ENCODE measurements at places on chromosomes 2 and 18.

DNA sequence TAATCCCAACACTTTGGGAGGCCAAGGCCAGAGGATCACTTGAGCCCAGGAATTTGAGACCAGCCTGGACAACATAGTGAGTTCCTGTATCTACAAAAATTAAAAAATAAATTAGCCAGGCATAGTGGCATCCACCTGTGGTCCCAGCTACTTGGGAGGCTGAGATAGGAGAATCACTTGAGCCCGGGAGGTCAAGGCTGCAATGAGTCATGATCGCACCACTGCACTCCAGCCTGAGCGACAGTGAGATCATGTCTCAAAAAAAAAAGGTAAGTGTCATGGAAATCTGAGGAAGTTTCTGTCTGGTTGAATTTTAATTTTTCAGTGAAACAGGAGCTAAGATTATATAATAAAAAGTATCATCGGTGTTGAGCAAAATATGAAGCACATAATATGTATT is 2.5 kb upstream of the C2orf15 start:
- no peak for DNase-seq

DNA sequence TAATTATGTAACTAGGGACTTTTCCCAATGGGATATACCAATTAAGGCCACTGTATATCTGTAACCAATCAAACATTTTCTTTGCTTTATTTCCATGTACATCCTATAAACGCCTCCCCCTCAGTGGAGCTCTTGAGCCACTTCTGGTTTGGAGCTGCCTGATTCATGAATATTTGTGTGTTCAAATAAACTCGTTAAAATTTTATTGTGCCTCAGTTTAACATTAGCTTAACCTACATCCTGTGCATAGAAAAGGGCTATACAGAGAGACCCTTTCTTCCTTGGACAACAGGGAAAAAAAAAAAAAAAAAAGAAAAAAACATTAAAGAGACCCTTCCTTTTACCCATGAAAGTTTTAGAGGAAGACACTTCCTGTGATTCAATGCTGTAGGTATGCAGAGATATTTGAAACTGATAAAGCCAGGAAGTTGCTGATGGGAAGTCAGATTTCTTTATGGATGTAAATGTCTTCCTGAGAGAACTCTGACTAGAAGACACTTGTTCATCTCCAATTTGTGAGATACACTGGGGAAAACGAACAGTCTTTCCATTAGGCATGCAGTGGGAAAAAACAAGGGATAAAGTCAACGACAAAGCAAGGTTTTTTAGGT is 614.6 kb upstream of the SOX11 start:
- DNase-seq = no peak

- DNase-seq = no peak
Observed at GRCh38 chr2:54384301-54385203, 71.6 kb upstream of the SPTBN1 start.

DNA sequence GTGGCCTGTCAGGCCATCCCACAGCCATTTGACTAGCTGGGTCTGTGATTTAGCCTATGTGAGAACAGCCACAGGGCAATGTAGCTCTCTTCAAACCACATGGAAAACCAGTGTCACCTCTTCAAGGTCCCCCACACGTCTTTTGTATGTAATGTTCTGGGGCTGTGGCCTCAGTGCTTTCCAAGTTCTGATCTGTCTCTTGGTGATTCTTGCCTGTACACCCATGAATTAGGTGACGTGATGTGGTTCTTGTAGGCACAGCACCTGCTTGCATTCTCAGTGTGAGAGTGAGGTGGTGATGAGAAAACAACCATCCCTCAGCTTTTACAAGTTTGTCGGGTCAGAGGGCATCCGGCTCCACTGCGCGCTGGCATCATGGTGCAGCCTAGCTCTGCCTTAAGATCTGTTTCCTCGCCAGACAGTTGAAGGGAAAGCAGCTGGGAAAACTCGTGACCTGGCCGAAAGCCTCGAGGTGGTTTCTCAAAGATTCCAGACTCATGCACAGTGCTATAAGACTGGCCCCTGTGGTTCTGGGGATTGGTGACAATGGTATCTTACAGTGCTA is 125.8 kb downstream of the TANC1 start:
- peak; percentile 97 for DNase-seq

Measured in myocyte (in vitro differentiated cells).